Tibial nerve (tissue), 4 donors: ENCODE measurements at places on chromosomes 5 and 9. TPM values are rescaled to one million over a fixed set of nuclear protein-coding genes. Genes with fewer than 3 reads are reported as not detected.
A peak's percentile ranks its signal among the peaks of the same experiment; 100 is the strongest.

NUDT12 gene
- 19.4 TPM for total RNA-seq

GRCh38 chr9:97695995-97696802 is 941 bp downstream of the XPA start:
- no peaks in the 10 kb centered on the region for H3K36me3 ChIP-seq
- DNase-seq = no peak
- peak overlapping the region; percentile 63 for H3K4me3 ChIP-seq
- H3K4me1 ChIP-seq = no peaks in the 10 kb centered on the region
- no peaks in the 10 kb centered on the region for H3K27me3 ChIP-seq

DNA sequence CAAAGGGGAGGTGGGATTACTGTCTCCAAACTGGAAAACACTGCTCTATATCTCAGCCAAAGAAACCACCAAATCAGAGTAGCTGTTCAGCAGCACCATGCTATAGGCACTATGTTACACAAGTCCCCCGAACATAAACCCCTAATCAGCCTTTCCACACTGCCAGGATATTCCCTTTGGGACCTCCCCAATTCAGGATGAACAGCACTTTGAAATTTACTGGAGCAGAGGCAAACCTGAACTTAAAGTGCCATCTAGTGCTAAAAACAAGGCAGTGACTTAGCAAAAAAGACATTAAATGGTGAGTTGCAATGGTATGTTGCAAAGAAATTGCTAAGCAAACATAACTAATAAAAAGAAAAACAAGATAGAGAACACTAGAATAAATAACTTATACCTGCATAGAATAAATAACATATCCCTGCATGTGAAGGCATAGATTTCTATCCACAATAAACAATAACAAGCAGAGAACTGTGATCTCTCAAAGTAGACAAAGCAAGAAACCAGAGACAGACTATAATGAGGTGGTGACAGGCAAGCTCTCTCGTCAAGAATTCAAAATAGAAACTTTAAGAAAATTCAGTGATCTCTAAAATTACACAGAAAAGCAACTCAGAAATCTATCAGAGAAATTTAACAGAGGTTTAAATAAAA is 584.4 kb upstream of the ACO1 start:
- no peaks in the 10 kb centered on the region for H3K27me3 ChIP-seq
- H3K36me3 ChIP-seq = no peaks in the 10 kb centered on the region
- no peaks in the 10 kb centered on the region for H3K4me1 ChIP-seq

DNA sequence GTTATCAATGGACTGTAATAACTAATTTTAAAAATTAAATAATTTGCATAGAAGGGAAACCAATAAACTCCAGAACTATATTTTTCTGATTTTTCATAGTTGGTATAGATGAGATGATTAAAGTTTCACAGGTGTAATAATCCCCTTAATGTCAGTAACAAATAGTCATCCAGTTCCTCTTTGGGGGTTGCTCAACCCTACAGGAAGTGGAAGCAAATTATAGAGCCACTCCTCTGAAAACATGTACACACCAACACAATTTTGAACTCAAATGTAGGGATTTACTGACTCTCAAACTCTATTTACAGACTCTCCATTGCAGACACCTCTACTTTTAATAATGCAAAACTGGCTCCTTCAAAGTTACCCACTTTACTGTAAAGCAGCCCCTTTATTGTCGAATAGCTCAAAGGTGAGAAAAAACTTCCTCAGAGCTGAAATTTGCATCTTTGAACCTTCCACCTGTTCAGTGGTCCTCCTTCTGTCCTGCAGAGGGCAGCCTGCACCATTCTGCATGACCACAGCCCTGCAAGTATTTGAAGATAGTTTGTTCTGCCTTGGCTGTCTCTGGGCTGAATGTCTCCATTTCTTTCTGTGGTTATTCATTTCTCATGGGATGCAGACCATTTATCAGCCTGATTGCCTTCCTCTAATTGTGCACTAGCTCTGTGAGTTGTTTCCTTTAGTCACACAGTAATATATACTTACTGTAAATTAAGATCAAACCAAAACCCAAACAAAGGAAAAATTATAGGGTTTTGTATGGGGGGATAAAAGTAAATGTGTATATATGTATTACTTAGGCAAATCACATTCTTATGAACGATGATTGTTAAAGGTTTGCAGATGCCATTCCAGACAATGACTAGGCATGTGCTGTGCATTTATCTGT is 383.2 kb upstream of the SGCD start:
- no peaks in the 10 kb centered on the region for H3K36me3 ChIP-seq
- H3K27me3 ChIP-seq = no peaks in the 10 kb centered on the region
- no peak overlapping the region for H3K27ac ChIP-seq
- peak; percentile 28 for DNase-seq

- H3K27ac ChIP-seq = no peak overlapping the region
- H3K4me1 ChIP-seq = peaks cover 20% of the 10 kb centered on the region
- H3K4me3 ChIP-seq = no peak overlapping the region
- H3K36me3 ChIP-seq = no peaks in the 10 kb centered on the region
Measured at GRCh38 chr5:79560771-79561524, 47.0 kb upstream of the HOMER1 start.

DNA sequence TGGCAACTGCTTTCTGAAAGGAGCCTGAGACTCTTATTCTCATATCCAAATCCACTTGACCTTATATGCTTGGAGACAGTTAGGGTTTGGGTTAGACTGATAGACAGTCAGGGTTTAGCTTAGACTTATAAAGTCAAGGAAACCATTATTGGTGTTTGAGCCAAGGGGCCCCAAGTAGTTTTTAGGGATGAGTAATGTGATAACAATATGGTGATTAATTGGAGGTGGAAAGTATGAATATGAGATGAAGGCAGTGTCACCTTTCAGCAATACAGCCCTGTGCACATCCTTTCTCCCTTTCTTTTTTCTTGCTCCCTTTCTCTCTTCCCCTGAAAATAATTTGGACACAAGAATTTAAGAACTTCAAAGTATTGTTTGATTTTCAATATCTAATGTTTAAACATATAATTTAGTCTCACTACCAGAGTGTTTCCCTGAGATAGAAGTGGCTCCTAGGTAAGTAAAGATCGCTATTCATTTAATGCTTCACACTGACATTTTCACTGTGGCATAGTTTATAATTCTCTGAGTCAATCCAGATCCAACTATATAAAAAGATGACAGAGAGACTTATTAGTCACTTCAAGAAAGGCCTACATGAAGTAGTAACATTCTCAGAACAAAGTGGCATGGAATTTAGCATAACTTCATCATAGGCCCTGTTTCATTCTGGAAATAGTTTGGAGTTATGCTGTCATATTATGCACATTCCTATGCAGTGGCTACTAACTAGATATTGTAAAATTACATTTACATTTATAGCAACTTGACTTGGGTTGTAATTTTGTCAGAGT is 200.8 kb downstream of the CHSY3 start:
- no peak for DNase-seq
- no peaks in the 10 kb centered on the region for H3K4me1 ChIP-seq
- no peak overlapping the region for H3K27ac ChIP-seq
- H3K36me3 ChIP-seq = no peaks in the 10 kb centered on the region

GRCh38 chr5:170863646-170864045 is 1.8 kb downstream of the RANBP17 start:
- H3K4me1 ChIP-seq = peaks cover 7% of the 10 kb centered on the region
- no peaks in the 10 kb centered on the region for H3K36me3 ChIP-seq
- no peak overlapping the region for H3K4me3 ChIP-seq
- H3K27me3 ChIP-seq = no peaks in the 10 kb centered on the region

FOXI1 gene
- total RNA-seq = not detected
